ENCODE measurements at places on chromosomes 1 and 21.

DNA sequence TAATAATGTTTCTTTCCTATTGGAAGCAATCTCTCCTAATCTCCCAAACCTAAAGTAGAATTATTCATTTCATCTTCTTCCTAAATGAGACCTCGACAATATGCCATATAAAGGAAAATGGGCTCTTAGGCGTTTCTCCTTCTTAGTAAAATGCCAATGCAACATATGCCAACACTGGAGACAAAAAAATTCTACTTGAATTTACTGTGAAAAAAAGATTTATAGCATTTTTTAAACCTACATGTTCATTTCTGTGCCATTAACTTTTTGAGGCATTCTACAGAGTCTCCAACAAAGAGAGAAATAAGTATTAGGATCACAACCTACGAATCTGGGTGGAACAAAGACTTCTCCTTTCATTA lies 1.3 kb downstream of the WDR47 start:
- no peak for DNase-seq

DNA sequence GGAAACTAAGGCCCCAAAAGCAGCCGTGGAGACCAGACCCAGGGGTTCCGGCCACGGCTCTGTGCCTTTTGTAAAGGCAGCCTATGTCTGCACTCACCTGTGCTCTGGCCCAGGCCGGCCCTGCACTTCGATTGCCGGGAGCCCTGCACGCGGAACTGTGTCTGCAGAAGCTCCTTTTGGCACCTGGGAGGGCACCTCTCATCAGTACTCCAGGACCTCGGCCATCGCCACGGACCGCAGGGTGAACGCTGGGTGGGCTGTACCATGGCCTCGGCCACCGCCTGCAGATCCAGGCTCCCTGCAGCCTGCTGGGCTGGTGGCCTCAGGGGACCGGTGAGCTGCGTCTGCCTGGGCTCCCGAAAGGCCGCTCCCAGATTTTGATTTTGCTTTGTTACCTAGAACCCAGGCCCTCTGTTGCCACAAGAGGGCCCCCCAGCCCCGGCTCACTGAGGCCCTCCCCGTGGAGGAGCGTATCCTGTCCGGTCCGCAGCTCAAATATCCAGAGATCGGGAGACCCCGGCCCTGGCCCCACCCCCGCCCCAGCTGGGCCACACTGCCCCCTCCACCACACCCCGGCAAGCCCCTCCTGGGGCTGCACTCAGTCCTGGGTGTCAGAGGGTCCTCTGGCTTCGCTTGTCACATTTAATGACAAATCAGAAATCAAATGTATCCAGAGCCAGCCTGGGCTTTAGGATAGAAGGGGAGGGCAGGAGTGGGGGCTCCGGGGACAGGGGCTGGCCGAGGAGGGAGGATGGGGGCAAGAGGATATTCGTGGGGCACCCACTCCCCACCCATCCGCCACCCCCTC lies 60.2 kb upstream of the PDE9A start:
- DNase-seq = peak; percentile 47

DNA sequence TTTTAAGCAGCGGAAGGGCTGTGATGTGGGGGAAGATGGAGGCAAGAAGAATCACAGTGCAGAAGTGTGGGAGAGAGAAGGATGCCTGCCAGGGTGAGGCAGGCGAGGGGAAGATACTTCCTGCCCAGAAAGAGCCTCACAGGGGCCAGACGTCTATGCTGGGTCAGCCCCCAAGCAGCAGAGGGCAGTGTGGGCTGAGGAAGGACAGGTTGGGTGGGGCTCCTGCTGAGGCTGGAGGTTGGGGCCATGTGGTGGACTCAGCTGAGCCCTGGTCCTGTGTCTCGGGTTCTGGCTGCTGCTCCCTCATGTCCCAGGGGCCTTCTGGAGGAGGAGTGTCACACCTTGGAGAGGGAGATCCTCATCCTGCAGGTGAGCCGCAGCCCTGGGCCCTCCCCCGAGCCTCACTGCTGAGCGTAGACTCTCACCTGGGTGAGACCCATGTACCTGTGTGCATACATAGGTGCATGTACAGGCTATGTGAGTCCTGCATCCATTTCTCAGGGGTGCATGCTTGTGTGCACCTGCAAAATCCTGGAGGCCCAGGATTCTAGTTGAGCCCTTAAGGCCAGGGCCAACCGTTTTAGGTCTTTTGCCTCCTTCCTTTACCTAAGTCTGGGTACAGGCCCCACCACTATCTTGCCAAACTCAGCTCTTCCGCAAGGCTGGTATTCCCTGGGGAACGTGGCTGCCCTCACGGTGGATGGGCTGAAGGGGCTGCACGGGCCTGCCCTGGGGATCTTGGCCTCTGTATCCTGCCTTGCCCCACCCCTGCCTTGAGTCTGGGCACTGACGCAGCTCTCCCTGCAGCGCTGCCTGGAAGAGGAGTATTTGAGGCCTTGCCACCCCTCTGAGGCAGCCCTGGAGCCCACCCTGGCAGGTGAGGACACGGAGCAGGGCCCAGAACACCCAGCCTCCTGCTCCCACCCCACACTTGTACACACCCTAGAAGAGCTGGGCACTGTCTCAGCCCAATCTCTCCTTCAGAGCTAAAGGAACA lies 3.7 kb downstream of the CCDC24 start:
- DNase-seq = no peak

- no peak for DNase-seq
Measured at GRCh38 chr1:17207966-17208418, 3.1 kb downstream of the PADI1 start.

DNA sequence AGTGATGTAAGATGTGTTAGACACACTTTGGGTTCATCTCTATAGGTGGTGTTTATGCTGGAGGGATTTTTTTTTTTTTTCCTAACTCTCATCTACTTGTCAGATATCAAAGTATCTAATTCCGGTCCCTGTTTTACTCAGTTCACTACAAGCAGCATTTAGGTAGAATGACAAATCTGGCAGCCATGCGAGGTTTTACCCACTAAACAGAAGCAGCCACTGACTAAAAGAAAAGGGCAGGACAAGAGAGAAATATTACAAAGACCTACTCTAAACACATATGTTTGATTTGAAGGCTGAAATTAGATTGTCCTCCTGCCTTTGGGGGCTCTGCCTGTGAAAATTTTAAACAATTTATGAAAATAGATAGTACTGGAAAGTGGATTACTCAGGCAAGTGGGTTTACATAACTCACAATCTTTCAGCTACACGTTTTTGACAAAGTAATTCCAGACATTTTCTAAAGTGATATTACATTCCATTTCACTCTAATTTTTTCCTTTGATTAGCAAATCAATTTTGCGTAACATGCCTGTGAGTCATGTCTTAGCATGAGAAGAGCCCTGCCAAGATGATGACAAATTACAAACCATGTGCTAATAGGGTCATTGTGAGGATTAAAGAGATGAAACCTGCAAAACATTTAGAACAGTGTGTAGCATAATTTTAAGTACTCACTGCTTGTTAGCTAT lies 172.6 kb downstream of the PLA2G4A start:
- DNase-seq = no peak

DNA sequence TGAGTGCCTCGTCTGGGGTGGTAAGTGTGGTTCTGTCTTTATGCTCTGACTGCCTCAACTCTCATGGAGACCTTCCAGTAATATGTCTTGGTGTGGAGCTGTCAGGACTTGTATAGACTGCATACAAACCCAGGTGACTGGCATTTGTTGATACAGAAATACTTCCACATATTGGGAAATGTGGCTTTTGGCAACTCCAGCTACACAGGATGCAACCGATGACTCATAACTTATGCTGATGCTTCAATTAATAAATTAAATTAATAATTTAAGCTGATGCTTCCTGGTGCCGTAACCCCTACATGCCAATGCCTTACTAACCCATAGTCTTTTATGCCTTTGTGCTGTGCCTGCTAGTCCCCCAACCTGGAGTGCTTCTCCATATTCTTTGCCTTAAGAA lies 72.3 kb upstream of the ARTN start:
- DNase-seq = no peak

DNA sequence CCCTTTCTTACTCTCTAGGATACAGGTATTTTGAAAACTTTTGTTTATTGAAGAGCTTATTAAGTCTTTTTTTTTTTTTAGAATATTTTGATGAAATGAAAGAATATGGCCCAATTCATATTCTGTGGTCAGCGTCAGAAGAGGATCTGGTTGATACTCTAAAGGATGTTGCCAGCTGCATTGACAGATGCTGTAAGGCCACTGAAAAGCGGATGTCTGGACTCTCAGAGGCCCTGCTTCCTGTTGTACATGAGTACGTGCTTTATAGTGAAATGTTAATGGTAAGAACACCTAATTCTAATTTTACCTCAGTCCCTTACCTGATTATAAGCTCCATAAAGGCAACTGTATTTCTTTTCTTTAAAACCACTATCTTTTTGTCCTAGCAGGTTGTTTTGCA lies 37.1 kb downstream of the SNX7 start:
- DNase-seq = no peak

GRCh38 chr1:111565079-111565478 lies 54.5 kb upstream of the RAP1A start:
- no peak for DNase-seq

GRCh38 chr1:164836614-164837018 lies 277.6 kb downstream of the PBX1 start:
- no peak for DNase-seq

- DNase-seq = no peak
Measured at GRCh38 chr1:57503337-57503736, 79.5 kb upstream of the DAB1 start.

DNA sequence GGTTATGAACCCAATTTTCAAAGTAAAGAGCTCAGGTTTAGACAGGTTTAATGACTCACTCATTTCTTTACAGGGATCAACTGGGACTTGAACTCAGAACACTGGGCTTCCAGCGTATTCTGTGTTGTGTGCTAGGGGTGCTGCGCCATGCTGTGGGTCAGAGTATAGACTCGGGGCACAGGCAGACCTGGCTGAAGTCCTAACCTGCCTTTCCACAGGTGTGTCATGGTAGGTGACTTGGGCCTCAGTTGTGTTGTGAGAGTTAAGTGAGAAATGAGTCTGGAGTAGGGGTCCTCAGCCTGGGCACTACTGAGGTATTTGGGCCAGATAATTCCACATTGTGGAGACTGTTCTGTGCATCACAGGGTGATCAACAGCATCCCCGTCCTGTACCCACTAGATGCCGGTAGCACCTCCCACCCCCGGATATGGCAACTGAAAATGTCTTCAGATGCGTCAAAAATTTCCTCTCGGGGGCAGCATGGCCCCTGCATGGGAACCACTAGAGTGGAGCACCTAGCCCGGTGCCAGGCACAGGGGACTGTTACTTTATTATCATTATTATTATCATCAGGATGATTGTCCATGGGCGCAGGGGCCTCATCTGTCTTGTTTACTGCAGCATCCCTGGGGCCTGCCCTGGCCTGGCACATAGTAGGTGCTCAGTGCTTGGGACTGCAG lies 575.5 kb downstream of the PTPRU start:
- no peak for DNase-seq

DNA sequence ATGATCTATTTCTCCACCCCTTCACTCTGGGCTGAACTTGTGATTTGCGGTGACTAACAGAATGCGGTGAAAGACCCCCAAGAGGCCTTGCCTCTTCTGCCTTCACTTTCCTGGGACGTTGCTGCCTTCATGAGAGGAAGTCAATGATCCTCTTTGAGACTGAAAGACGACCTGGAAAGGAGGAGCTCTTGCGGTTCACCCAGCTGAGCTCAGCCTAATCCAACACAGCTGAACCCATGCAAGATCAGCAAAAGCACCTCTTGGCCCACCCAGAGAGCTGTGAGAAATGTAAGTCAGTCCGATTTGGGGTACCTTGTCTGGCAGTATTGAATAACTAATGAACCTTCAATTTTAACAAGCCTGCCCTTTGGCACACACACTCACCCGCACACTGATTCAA lies 767.4 kb upstream of the TPTE start:
- DNase-seq = no peak

DNA sequence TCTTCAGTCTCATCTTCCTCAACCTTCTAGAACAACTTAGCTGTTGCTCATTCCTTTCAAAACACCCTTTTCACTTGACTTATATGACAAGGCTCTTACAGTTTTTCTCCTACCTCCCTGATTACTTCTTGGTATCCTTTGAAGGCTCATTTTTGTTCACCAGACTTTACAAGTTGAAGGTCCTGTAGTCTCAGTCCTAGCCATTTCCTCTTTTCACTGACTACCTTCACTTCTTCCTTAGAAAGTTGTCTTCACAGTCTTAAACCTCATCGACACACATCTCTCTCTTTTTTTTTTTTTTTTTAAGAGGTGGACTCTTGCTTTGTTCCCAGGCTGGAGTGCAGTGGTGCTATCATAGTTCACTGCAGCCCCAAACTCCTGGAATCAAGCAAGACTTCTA lies 6.6 kb upstream of the TP53BP2 start:
- no peak for DNase-seq

DNA sequence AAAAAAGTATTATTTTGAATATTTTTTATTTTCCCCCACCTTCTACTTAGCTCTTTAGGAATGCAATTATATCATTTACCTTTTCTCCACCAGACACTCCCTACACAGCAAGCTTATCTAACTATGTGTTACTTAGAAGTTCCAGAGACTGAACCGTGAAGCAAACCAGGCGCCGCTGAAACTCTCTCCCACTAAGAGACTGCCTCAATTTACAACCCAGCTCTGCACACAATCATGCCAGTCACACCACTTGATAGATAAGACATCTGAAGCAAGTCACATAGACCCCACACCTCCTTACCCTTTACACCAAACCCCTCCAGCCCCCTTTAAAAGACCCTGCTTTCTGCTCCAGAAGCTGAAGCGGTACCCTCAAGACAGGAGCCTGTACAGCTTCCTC lies 245.5 kb downstream of the S1PR1 start:
- no peak for DNase-seq

GRCh38 chr1:93692451-93692861 lies 10.8 kb upstream of the BCAR3 start:
- DNase-seq = no peak

GRCh38 chr1:53730224-53730865 lies 8.6 kb downstream of the GLIS1 start:
- DNase-seq = no peak

DNA sequence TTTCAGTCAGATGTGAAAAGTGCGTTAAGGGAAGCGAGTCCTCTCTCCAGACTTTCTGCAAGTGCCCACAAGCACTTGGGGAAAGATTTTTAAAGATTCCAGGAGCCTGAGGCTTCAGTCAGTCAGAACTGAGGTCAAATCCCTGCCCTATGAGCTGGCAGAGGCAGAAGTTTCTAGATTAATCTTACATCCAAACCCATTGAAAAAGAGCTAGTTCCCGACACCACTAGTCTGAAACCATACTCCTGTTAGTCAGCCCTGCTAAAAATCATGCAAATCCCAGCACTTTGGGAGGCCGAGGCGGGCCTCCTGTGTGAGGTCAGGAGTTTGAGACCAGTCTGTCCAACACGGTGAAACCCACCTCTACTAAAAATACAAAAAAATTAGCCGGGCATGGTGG lies 21.0 kb downstream of the RSPH1 start:
- DNase-seq = no peak
